GM13976 (cell line): ENCODE measurements at places on chromosomes 2 and 18.
A peak's percentile ranks its signal among the peaks of the same experiment; 100 is the strongest.

DNA sequence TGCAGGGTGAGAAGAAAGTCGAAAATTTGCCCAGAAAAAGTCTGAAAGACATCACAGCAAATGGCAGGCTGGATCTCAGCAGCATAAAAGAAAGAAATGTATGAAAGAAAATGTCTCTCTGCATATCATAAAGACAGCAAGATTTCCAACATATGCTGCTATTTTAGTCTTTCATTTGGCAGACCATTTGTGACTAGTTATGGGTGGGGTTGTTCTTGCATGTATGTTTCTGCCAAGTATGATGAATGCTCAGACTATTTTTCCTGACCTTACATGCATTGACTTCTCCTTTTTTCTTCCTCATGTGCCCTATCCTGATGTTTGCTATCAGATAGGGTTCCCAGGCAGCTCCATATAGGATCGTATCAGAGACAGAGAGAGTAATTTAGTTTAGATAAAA is 58.5 kb upstream of the PARD3B start:
- DNase-seq: no peak

GRCh38 chr18:24031916-24032315 is 17.4 kb downstream of the TTC39C start:
- DNase-seq: no peak

- no peak for DNase-seq
These were observed 421.3 kb downstream of the ARHGAP15 start for GRCh38 chr2:143550500-143550899.

- no peak for DNase-seq
These were observed 96.7 kb downstream of the CRIM1 start for GRCh38 chr2:36452260-36452659.

- DNase-seq: no peak
These were observed 14.5 kb upstream of the THADA start for GRCh38 chr2:43610361-43610760.

DNA sequence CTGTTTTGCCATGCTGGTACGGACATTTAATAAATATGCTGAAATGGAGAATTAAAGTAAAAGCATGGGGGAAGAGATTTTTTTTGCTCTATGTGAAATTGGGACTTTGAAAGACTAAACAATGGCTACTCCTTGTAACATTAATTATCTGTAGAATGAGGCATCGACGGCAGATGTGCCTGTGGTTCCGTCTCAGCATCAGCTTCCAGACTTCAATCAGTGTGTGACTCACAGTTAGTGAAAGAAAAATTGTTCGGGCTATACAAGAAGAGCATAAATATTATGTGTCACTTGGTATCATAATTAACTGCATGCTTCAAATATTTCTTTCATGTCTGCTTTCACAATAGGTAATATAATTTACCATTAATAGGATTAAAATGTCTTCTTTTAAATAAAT is 117.0 kb upstream of the SMIM21 start:
- no peak for DNase-seq

DNA sequence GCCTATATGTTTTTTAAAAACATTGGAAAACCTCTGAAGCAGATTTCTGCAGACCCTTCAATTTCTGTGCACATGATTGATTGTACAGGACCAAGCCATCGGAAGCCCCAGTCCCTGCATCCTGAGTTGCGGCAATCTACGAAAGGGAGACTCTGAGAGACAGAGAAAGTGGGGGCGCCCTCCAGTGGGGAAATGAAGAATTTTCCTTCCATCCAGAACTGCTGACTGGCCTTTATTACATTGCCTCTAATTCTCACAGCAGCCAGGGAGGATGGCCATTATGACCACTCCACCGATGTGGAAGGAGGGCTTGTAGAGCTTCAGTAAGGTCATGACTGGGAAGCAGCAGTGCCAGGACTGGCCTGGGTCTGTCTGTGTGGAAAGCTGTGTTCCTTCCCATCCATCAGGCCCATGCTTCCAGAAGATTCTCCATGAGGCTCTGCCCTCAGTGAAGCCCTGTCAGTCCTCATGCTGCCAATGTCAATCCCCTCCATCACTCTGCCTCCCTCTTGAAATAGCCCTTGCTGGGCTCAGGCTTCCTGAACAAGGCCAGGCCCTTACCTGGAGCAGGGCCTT is 20.0 kb upstream of the RESP18 start:
- DNase-seq: peak; percentile 79

- DNase-seq: no peak
These were observed 120.8 kb downstream of the PID1 start for GRCh38 chr2:229150317-229150716.

DNA sequence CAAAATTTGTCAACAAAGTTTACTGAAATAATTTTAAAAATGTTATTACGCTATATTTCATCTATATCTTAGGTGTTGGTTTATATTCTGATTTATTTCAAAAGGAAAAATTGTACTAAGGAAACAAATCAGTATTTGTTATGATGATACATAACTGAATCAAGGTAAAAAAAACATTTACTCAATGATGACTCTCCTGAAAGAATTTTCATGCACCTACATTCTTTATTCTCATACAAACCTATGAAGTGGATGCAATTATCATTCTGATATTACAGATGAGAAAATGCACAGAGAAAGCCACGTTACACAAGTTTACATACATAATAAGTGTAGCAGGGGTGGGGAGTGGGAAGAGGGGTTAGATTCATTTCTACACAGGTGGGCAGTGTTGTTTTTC is 422.4 kb downstream of the DSEL start:
- DNase-seq: no peak

GRCh38 chr2:124798551-124798950 is 773.5 kb downstream of the CNTNAP5 start:
- no peak for DNase-seq

GRCh38 chr2:217916504-217917254 is 86.1 kb downstream of the TNS1 start:
- DNase-seq: no peak

DNA sequence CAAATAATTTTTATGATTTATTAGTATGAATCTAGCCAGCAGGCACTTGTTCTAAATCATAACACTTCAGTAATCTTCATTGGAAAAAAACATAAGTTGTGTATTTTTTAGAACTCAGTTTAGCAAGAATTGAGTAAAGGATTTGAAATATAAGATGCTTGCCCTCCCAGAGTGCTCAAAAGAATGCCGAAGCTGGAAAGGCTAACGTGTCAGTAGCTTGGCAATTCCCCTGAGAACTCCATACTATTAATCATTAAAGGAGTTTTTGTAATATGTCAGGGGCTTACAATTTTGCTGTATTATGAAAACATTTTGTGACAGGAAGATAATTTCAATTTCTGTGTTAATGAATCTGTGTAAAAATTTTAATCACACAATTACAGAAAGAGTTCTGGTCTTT is 122.7 kb downstream of the GULP1 start:
- DNase-seq: no peak

DNA sequence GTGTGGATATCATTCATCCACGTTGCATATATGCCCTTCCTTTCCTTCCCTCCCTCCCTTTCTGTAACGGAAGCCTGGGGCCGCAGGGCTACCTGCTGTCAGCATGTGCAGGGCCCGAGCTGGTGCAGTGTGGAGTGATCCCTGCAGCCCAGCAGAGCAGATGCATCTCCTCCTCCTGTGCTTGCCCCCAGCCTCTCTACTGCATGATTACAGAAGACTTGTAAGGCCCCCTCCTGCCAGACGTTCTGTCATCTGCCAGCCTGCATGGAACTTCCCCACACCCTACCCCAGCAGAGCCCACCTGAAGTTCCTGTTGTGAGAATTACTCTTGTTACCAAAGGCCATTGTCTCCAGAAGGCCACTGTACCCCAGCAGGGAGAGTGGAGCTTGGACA is 67.5 kb upstream of the FOSL2 start:
- DNase-seq: no peak
